ENCODE measurements at places on chromosomes 5 and 9.

GRCh38 chr5:151295138-151295537, 8.4 kb downstream of the SLC36A3 start:
- DNase-seq: no peak

DNA sequence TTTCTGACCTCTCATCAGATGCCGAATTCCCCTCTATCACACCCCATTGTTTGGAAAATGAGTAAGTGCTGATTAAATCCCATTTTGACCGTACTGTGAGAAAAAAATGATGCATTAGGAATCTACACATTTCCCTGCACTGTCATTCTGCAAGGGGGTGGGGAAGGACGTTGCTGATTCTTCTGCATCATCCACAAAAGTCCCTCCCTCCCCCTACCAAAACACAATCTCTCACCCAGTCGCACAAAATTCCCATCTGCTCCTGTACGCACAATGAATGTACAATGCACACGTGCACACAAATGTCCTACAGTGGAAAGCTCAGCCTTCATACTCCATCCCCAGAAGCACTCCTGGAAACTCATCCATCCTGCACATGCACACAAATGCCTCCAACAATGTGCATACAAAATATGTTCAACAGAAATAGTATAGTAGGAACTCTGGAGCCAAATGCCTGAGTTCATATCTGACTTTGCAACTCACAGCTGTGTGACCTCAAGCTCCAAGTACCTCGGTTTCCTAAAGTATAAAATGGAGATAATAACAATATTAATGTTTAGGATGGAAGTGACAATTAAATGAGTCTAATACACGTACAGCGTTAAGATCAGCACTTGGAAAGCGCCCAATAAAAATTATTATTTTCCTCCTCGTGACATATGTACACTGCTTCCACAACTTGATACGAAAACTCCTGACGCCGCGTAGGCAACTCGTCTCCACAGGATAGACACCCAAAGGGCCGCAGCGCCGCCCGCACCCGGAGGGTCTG, 809 bp downstream of the TNIP1 start:
- DNase-seq: no peak

- DNase-seq: no peak
These were observed 153.6 kb upstream of the TYRP1 start for GRCh38 chr9:12539580-12539975.

DNA sequence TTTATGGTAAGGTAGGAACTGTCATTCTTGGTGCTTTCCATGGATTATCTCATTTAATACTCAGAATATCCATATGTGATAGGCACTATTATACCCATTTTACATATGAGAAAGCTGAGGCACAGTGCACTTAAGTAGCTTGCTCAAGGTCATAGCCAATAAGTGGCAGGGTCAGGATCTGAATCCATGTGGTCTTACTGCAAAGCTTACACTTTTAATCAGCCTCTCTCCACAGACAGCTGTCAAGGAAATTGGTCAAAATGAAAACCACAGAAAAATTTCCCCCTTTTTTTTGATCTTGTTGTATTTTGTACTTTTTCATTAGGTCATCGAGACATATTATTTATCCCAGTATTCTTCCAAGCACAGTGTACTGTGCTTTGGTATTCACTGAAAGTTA, 78.5 kb downstream of the ERCC6L2 start:
- no peak for DNase-seq

GRCh38 chr5:146015001-146015400, 78.6 kb downstream of the SH3RF2 start:
- DNase-seq: no peak

DNA sequence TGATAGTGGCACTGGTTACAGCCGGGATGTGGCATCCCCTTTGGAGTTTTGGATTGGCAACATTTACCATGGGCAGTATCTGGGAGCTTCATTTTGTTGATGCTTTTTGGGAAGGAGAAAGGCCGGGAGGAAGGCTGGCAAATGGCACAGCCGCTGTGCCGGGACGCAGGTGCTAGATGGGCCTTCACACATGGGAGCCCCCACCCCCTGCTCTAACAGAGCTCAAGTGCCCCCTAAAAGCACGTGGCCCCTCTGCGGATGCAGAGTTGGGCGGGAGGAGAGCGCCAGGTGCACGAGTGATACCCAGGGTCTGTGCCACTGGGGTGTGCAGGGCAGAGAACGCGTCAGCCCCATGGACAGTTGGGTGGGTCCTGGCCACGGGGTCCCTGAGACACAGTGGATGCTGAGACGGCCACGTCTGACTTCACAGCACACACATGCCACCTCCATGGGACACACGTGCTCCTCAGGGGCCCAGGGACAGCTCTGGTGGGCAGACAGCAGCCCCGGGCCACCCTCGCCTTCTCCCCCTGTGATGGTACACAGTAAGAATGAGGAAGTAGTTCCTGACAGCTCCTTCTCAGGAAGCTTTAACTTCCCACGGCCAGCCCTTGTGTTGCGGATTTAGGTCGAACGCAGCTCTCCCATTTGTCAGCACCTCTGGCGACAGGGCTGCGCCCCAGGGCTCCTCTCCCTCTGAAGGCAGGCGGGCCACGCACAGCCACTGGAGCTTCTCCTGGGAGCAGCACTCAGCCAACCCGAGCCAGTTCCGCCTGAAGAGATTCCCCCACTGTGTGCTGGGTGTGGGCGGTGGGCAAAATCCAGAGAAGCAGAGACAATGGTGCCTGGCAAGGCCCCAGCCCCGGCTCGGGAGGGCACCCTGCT, 10.8 kb downstream of the SLC9A3 start:
- DNase-seq: no peak

- no peak for DNase-seq
These were observed 80.5 kb downstream of the NREP start for GRCh38 chr5:111676466-111676865.

GRCh38 chr5:170552621-170553115, 48.8 kb downstream of the KCNIP1 start:
- DNase-seq: no peak

GRCh38 chr5:115661101-115661500, 35.3 kb upstream of the TMED7 start:
- DNase-seq: no peak

DNA sequence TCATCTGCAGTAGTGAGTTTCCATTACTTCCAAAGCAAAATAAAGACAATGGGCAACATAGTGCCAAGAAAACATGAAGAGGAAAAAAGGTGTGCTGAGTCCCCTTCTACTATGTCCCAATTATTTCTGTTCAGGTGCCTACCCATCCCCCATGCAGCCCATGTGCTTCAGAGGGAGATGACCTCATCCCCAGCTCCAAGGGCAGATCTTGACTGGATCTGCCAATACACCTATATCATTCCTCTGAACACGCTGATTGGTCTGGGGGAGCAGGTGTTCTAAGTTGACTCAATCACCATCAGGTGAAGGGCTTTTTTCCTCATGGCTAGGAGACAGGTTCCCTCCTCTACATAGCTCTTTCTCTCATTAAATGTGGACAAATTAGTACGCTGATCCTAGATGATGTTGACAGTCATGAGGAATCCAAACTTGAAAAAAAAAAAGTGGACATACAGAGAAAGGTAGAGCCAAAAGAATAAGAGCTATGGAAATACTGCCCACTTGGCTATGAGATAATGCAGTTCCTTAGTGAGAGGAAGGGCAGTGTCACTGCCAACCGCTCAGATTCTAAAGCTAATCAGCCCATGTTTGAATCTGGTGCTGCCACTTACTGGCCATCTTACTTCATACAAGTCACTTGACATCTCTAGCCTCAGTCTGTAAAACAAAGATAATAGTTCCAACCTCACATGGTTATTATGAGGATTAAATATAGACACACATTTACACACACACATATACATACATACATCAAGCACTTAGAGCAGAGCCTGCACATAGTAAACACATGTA, 23.1 kb downstream of the PRELID2 start:
- no peak for DNase-seq

DNA sequence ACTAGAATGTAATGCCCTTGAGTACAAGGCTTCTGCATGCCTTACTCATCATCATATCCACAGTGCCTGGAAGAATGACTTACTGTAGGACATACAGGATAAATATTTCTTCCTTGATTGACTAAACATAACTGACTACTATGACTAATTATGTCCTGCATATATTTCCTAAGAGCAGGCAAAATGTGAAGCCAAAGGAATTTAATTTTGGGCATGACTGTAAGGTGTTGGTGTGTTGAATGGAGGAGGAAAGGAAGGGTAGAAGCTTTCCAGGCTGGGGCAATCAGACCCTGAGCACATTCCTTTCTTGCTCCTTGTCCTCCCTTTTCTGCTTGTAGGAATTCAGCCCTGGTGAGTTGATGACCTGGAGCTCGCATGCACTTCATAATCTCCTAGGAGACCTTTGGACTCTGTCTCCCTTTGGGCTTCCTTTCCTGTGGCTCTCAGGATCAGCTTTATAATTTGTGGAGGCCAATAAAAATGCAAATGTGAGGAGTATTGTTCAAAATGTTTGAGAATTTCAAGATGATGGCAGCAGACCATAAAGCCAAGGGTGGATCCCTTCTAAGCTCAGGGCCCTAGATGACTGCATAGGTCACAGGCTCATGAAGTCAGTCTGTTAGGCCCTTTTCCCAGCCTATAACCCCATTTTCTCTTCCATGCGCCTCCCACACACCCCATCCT, 174.0 kb downstream of the HMHB1 start:
- DNase-seq: no peak

GRCh38 chr9:96555567-96556386, 63.9 kb downstream of the CDC14B start:
- no peak for DNase-seq

DNA sequence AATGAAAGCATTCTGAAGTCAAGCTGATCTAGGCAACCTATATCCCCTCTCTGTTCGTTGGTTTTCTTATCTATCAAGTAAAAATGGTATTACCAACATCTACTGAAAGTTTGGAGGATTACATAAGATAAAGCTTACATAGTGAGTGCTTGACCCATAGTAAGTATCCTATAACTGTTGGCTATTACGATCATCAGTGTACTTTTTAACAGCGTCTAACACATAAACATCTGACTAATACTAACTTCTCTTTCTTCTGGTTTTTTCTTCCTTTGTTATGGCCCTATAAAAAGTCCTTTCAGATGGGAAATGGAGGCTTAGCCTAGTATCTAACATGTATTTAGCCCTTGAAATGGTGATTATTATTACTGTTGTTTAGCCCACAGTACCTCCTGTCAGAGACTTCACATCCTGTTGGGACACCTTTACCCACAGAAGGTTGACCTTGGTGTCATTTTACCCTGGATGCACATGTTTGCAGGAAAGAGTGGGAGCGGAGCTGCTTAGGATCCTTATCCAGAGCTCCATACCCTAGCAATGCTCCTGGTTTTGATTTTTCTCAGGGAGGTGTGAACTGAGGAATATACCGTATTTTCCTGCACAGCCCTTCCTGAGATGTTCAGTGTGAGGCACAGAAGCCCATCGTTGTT, 6.0 kb downstream of the INSYN2B start:
- no peak for DNase-seq

GRCh38 chr9:3682186-3682585, 156.4 kb upstream of the RFX3 start:
- no peak for DNase-seq

DNA sequence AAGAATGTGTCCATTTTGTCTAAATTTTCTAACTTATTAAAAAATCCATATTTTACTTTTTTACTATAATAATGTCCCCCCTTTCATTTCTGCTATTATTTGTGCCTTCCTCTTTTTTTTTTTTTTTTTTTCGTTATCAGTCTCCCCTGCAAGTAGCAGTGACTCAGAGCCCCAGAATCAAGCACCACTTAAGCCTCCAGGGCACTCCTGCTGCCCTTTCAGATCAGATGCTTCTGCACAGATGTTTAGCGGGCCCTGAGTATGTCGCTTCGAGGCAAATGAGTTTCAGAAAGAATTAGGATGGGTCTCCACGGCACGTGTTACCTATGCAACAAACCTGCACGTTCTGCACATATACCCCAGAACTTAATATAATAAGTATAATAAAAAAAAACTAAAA, 11.7 kb downstream of the MED7 start:
- DNase-seq: no peak

- DNase-seq: no peak
These were observed 68.6 kb upstream of the ADAMTS2 start for GRCh38 chr5:179413711-179414458.

GRCh38 chr5:138983984-138984383, 108.8 kb upstream of the LRRTM2 start:
- DNase-seq: no peak

GRCh38 chr9:137217276-137218211, 4.5 kb downstream of the RNF208 start:
- no peak for DNase-seq

DNA sequence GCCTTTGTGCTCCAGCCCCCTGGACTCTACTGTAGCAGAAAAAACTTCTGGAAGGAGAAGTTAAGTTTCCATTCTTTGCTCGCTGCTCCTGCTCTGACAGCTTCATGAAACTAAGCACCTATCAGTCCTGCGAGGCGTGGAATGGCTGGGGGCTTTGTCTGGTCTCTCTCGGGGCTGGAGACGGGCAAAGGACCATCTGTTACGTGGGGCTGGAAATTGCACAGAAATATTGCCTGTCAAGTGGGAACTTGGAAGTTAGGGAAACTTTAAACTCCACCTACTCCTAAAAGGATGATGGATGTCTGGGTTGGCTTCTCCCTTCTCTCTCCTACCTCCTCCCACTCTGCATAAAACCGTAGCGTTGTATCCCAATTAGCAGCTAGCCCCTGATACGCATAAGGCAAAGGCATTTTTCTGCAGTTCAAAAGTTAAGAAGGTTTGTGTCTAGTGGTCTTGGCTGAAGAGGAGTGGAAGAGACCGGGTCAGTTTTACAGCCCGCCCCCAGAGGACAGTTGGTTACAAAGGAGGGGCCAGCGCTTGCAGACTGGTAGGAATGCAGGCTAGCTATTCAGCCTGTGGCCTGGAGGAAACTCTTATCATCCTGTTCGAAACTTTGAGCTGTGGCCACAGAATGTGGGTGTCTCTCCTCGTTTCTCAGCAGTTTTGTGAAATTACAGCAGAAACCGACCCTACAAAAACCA, 1.3 kb downstream of the FBXL7 start:
- DNase-seq: no peak

- DNase-seq: no peak
These were observed 29.6 kb downstream of the NOTCH1 start for GRCh38 chr9:136516191-136516654.

DNA sequence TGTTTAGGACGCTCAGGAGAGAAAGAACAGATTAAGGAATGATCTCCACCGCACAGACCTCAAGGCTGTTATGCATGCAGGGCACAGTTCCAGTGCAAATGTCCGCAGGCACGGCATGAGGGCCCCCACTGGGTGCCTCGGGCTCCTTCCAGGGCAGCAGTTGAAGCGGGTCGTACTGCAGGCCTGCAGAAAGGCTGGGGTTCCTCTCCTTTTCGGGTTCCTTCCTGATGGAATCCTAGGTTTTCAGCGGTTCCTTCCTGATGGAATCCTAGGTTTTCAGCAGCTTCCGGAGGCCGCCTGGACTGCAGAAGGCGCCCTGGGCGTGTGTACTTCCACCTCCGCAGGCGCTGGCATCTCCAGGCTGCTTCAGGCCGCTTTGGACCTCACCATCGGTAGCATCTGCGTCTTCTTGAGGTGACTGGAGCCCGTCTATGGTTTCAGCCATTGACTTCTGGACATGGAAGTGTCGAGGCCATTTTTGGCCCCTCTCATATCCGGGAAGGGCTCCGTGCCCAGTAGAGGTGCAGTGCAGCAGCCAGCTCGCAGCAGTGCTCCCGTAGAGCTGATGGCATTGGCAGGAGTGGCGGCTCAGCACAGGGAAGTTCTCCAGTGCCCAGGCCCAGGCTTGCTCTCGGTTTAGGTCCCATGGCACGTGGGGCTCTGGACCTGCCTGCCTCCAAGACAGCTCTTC, 5.6 kb upstream of the MGAT4B start:
- DNase-seq: no peak

GRCh38 chr5:119743927-119744326, 114.6 kb downstream of the FAM170A start:
- DNase-seq: no peak

- DNase-seq: no peak
These were observed 29.0 kb upstream of the CCDC112 start for GRCh38 chr5:115325296-115325959.

GRCh38 chr5:73454379-73455036, 5.9 kb upstream of the FOXD1 start:
- no peak for DNase-seq
